ENCODE measurements at places on chromosomes 6 and 20.
A peak's percentile ranks its signal among the peaks of the same experiment; 100 is the strongest.

DNA sequence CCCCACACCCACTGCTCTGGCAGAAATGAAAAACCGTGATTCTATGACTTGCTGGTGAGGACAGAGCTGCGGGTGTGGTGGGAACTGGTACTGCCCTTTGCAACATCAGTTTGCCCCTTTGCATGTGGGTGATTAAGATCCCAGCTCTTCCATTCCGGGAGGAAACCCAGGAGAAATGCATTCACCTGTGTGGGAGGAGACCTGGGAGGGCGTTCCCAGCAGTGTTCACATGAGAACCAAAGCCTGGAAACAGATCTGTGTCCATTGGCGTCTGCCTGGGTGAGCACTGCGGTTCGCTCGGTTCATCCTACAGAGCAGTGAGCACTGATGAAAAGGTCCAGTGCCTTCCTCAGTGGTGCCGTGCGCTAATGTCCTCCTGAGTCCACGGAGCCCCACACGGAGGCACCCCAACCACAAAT is 89.7 kb downstream of the SMOC2 start:
- no peak for DNase-seq

GRCh38 chr20:51326201-51326819 is 216.2 kb downstream of the NFATC2 start:
- DNase-seq = peak; percentile 10

DNA sequence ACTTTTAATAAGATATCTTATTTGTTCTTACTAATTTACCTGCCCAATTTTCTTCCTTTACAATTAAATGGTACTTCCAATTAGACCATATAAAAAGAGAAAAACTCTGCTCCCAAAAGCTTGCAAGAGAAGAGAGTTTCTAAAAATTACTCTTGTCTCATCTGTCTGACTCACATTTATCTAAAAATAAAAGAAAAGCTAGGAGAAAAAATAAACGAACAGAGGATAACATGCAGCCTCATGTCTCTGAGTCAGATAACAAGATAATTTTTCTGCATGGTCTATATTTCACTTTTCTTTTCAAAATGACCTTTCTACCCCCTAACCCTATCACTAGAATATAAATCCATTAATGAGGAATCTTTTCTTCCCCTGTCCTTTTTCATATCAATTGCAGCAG is 127.2 kb upstream of the TCF21 start:
- no peak for DNase-seq

DNA sequence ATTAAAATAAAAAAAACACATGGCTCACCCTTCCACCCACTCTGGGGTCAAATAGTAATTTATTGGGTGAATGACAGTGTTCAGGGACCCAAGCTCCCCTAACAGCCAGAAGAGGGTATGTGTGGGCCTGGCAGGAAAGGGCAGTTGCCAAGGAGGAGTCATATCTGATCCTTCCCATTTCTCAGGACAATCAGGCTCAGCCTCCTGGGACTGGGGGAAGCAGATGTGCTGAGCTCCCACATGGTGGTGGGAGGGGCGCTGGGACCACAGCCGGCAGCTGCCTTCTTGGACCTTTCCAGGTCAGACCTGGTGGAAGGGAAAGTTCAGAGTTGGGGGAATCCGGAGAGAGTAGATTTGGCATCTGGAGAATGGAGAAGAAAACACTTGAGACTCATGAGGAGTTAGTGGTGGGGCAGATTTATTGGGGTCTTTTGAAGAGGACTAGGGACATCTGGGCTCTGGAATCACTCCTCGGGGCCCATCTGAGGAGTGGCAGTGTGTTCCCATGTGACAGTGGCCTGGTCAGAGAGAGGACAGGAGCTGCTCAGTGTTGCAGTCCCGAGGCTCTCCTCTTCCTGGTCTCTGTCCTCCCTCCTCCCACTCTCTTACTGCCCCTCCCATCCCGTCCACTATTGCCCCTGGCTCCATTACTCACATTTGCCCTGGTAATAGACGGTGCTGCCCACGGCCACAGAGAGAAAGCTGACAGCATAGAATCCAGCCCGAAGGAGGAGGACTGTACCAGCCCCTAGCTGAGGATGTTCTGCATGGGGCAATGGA is 3.0 kb downstream of the LST1 start:
- DNase-seq = no peak

- no peak for DNase-seq
Measured at GRCh38 chr6:52426667-52427066, 6.5 kb downstream of the EFHC1 start.

DNA sequence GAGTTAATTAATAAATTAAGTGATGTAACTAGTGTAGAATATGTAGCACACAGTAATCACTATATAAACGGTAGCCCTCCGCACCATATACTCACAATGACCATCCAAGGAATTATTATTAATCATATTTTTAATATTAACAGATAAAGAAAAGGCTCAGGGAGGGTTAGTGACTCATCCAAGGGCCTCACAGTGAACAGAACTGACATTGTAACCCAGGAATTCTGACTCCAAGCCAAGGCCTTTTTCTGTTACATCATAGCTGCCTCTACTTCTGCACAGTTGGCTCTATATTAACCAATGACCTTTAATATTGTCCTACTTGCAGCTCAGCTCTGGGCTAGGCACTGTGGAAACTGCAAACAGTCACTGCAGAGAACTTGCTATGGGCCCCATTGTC is 117.5 kb upstream of the SIRPG start:
- no peak for DNase-seq
